Stimulated activated CD4-positive, alpha-beta T cell treated with anti-CD3 and anti-CD28 coated beads, Interleukin-1b, Interleukin-23, amount 100 ng/mL, for 1 hour (primary cell): ENCODE measurements at places on chromosomes 5 and 9.

DNA sequence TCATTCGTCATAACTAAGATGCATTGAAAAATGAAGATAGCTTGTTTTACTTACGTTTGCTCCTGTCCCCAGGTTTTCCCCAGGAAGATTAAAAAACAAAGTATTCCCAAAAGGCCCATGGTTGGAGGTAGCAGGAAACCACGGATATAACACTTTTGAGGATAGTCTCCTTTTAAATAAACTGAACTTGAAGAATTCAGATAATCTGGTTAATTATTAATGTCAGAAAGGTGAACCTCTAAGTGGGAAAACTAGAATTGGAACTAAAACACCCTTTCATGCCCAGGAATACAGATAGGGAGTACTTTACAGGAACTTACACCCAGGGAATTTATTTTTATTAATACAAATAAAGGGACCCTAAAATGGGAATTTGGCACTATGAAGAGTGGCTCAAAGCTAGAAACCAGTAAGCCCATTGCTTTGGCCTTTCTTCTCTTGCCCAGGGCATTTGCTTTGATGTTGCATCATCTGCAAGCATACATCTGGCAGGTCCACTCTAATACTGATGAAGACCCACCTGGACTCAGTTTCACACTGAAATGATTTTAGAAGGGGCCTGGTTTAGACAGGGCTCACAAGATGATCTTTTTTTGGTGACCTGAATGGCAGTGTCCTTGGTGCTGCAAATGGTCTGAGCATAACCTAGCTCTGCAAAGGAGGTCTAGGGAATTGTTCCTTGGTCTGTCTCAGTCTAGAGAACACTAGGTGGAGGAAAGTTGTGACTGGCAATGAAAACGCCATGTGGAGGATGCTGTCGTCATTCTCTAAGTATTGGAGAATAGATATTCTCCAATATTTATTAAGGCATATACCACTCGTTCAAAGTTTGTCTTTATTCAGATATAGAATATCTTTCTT is at the start of gene C5:
Gene C5 (minus strand): TSS at position 148 of the 861 bp plus-strand sequence. CDS start 29 bp downstream, at position 119.
- no peak for DNase-seq

DNA sequence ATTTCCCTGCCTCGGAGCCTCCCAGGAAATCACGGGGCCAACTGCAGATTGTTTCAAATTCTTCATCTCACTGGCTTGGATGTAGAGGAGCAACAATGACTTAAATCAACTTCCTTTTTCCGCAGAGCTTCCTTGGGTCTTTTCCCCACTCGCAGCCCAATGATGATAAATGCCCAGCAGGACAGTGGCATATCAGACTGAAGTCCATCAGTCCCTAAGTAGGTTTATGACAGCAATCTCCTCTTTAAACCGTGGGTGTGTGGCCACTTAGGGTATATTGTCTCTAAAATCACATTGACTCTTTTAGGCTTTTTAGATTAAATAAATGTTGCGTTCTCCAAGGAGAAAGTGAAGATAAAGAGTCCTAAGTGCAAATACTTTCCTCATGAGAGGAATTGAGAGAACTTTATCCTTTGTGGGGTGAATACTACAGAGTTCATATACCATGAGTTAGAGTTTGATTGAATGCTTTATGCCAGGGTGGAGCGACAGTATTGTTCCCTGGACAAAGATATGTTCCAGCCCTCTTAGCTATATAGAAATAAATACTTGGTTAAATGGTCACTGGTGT is 59.1 kb downstream of the IQGAP2 start:
- DNase-seq: no peak

GRCh38 chr5:143435210-143435657 is 31.7 kb upstream of the NR3C1 start:
- no peak for DNase-seq

GRCh38 chr5:93589152-93589828 is 6.3 kb downstream of the NR2F1 start:
- DNase-seq: no peak

GRCh38 chr9:16139774-16140173 is 586.9 kb downstream of the CCDC171 start:
- DNase-seq: no peak

GRCh38 chr5:4089087-4089486 is 493.5 kb downstream of the IRX1 start:
- no peak for DNase-seq
